Right atrium auricular region (tissue), 2 donors: ENCODE measurements at places on chromosomes 3 and 15.

- DNase-seq, result no peak
These were observed 896.8 kb downstream of the ROBO1 start for GRCh38 chr3:78871048-78871447.

- DNase-seq, result peak; percentile 43
These were observed 170.6 kb downstream of the TJP1 start for GRCh38 chr15:29651476-29652233.

GRCh38 chr3:22621205-22621809 is 581.8 kb upstream of the UBE2E2 start:
- no peak for DNase-seq

DNA sequence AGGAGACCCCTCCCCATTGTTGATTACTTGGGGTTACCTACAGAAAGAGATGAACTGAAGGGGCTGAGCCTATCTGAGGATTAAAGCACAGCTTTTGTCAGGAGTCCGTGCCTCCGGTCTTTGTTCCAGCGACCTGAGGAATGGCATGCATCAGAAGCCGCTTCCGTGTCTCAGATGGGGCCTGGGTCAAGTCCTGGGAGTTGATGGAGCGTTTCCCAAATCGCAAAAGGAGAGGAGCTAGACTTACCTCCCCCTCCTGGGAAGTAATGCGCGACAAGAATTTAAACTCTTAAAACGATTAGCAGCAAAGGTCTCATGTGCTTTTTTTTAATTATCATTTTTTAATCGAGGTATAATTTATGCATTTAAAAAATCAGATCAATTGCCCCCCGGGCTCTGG is 983 bp upstream of the ALDH1A3 start:
- DNase-seq, result no peak
